Skin of body (tissue), 3 donors: ENCODE measurements at places on chromosomes 6 and 20. TPM values are rescaled to one million over a fixed set of nuclear protein-coding genes. Genes with fewer than 3 reads are reported as not detected.

- DNase-seq, result no peak
Observed at GRCh38 chr6:11805259-11806053, 26.9 kb upstream of the ADTRP start.

DNA sequence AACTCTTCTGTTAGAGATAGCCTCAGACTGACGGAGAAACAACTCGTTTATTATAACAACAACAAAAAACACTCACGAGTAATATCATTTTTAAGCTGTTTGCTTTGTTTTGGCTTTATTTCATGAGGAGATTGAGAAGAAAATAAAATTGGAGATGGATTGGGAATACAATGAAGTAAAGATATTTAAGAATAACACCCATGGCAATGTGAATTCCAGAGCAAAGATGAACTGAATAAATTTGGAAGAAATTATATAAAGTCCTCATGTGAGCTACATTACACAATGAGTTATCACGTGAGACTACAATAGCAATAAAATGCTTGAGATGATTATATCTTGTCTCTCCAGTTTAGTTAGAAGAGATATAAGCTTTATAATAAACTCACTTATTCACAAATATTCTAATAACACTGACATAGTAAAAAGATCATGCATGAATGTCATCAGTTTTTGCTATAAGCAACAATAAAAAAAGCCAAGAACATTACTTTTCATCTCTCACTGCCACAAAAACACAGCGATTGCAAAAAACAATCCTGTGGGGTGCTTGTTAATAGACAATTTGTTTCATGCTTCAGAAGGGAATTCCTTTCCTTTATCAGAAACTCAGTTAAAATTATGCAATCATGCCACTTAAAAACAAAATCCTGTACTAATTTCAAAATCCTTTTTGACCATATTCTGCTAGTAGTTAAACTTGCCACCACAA lies 696.7 kb upstream of the MARCKS start:
- DNase-seq, result no peak

GRCh38 chr6:158816329-158816728 lies 2.8 kb downstream of the EZR start:
- DNase-seq, result no peak

DNA sequence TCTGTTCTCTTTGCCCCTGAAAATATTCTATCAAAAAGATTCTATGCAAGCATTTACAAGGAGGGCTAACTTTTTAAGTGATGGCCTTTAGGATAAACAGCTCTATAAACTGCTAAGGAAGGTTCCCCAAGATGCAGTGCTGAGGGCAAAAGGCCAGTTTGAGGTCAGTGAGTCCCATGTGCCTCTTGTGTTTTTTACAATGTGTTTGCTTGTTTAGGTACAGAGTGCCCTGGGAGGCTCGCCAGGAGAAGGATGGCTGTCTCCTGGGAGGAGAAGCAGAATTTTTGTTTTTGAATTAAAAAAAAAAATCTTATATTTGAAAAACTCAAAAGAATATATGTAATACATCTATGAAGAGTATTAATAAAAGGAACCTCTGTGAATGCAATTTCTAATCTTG lies 12.8 kb downstream of the MTCH1 start:
- no peak for DNase-seq

- no peak for DNase-seq
Observed at GRCh38 chr6:157555455-157556143, 174.6 kb downstream of the ZDHHC14 start.

The SLC18B1 gene
- total RNA-seq, result 15.7 TPM
